ENCODE measurements at places on chromosomes 16 and 17.

GRCh38 chr16:48091117-48091516 is 64.7 kb downstream of the ABCC12 start:
- DNase-seq = no peak

GRCh38 chr17:82160075-82160474 is 52.6 kb downstream of the CCDC57 start:
- DNase-seq = no peak

- DNase-seq = no peak
These were observed 238.0 kb upstream of the TBX2 start for GRCh38 chr17:61161615-61162134.

DNA sequence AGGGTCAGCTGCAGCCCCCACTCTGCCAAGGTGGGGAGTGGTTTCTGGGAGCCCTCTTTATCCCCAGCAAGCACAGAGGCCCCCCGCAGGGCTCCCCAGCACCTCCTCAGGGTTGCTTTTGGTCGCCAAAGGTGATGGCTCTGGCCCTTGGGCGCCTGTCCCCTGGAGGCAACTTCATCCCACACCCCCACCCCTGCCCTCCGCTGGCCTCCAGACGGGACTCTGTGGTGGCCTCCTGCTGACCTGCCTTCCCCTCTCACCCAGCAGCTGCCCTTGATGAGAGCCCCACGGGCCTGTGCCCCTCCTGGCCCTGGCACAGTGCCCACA is 7.8 kb upstream of the RHOT2 start:
- no peak for DNase-seq

- no peak for DNase-seq
These were observed 223.8 kb downstream of the IRF8 start for GRCh38 chr16:86122681-86123342.

DNA sequence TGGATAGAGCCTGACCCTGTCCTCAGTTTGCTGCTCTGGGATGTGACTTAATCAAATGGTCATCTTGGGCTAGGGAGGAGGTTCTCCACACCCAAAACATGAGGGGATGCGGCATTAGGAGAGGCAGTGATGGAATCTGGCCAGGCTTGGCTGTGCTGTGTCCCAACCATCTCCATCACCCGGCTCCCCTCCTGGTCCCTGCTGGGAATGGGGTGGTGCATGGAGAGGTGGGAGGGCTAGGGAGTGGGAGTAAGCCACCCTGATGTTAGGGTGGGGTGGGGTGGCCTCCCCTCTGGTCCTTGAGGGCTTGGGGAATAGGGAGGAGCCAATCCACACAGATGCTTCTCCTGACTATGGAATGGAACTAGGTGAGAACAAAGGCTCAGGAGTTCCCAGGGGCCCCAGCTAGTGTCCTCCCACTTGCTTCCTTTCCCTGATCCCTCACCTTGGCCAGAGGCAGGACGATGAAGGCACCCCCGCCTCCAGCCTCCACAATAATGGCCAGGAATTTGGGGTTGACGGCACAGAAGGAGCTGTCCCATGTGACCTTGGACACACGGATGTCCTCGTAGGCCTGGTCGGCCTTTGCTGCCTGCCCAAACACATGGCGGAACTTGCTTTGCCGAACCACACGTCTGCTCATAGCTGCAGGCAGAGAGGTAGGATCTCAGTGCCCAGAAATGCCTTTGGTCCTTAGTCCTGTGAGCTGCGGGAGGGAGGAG is 1.8 kb downstream of the CORO6 start:
- DNase-seq = no peak

GRCh38 chr17:73841431-73842060 is 197.3 kb upstream of the SDK2 start:
- no peak for DNase-seq

DNA sequence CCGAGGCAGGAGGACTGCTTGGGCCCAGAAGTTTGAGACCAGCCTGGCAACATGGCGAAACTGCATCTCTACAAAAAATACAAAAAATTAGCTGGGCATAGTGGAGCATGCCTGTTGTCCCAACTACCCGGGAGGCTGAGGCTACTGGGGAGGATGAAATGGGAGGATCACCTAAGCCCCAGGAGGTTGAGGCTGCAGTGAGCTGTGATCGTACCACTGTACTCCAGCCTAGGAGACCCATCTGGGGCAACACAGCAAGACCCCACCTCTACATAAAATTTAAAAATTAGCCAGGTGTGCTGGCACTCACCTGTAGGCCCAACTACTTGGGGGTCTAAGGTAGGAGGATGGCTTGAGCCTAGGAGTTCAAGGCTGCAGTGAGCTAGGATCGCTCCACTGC is 1.8 kb downstream of the PAM16 start:
- DNase-seq = no peak

GRCh38 chr16:78763821-78764440 is 664.5 kb downstream of the WWOX start:
- DNase-seq = no peak

DNA sequence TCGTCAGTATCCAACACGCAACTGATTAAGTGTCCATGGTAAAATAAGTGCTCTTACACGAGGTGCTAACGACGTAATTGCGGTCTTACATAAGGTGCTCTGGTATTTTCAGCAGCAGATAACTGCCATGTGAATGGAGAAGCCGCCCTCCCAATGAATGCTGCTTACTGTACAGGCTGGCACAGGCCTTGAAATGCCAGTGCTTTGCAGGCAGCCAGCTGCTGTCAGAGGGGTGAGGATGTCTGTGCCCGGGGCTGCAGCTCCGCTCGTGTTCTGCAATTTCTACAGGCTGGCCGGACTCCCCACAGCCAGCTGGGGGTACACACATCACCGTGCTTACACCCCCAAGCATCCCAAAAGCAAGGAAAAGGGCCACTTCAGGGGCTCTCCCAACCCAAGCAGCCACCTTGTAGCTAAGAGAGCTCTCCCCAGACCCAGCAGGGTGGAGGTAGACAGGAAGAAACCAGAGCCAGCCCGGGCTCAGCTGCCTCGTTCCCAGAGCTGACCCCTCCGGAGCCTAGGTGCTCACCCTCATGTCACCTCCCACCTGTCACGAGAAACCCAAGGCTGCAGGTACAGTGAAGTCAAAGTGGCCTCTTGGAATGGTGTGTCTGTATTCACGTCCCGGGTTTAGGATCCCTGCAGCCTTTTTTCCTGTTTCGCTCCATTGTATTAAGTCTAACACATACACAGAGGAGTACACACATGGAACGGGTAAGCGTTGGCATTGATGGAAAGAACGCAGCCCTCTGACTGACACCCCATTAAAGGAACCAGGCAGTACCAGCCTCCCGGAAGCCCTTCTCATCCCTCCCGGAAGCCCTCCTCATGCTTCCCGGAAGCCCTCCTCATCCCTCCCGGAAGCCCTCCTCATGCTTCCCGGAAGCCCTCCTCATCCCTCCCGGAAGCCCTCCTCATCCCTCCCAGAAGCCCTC is 27.2 kb upstream of the RPH3AL start:
- no peak for DNase-seq

GRCh38 chr17:49631496-49631895 is 46.4 kb downstream of the SPOP start:
- DNase-seq = no peak

GRCh38 chr17:80381416-80381923 is 33.5 kb upstream of the ENDOV start:
- DNase-seq = no peak

GRCh38 chr17:57531648-57532504 is 213.2 kb downstream of the CCDC182 start:
- DNase-seq = no peak

- DNase-seq = no peak
These were observed 115.5 kb upstream of the TBX2 start for GRCh38 chr17:61284174-61284573.

- peak; percentile 94 for DNase-seq
These were observed 1.6 kb downstream of the PPL start for GRCh38 chr16:4935241-4935855.

GRCh38 chr17:77320044-77320440 is 179.3 kb downstream of the SEC14L1 start:
- no peak for DNase-seq

GRCh38 chr17:79395545-79395944 is 215.3 kb downstream of the RBFOX3 start:
- no peak for DNase-seq

DNA sequence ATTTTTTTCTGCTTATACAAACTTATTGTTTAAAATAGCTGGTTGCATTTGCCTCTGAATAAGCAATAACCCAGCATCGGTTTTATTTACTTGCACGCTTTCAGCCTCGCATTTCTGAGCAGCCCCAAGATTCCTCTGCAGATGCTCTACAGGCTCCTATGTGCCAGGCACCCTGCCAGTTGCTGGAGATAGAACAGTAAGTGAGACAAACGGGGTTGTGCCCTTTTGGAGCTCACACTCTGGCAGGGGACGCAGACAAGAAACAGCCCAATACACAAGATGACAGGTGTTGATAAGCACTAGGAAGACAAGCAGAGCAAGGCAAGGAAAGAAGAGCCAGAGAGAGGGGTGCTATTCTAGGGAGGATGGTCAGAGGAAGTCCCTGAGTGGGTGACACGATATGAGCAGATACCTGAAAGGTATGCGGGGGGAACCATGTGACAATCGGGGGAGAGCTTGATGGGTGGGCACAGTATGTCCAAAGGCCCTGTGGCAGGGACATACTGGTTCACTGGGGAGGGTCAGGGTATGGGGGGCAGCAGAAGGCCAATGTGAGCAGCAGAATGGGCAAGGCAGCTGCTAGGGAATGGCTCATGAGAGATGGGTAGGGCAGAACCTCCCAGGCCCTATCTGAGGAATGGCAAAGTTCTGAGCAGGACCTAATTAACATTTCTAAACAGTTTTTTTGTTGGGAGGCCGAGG is 18.7 kb upstream of the ADORA2B start:
- DNase-seq = no peak

- no peak for DNase-seq
These were observed 40.5 kb downstream of the BEAN1 start for GRCh38 chr16:66467611-66468010.

GRCh38 chr17:75404731-75405364 is 630 bp downstream of the GRB2 start:
- peak; percentile 71 for DNase-seq

GRCh38 chr16:89139907-89140361 is 31.6 kb upstream of the CDH15 start:
- DNase-seq = no peak

- no peak for DNase-seq
These were observed 41.5 kb downstream of the LDHD start for GRCh38 chr16:75074920-75075687.

DNA sequence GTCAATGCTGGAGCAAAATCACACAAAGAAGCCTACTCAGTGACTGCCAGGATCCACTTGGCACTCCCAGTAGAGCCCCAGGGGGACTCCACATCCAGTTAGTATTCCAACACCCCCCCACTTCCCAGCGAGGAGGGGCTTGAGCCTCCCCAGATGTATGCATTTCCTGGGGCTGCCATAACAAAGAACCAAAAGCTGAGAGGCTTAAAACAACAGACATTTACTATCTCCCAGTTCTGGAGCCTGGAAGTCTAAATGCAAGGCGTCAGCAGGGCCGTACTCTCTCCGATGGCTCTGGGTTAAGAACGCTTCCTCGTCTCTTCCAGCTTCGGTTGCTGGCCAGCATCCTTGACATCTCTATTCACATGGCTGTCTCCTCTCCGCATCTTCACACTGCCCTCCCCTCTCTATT is 23.0 kb upstream of the GNA13 start:
- DNase-seq = no peak

Measured in ascending aorta (tissue), 2 donors.